ENCODE measurements at places on chromosomes 1 and 21. TPM values are rescaled to one million over a fixed set of nuclear protein-coding genes. Genes with fewer than 3 reads are reported as not detected.

- DNase-seq, result no peak
Observed at GRCh38 chr1:193113258-193113991, 8.2 kb upstream of the GLRX2 start.

DNA sequence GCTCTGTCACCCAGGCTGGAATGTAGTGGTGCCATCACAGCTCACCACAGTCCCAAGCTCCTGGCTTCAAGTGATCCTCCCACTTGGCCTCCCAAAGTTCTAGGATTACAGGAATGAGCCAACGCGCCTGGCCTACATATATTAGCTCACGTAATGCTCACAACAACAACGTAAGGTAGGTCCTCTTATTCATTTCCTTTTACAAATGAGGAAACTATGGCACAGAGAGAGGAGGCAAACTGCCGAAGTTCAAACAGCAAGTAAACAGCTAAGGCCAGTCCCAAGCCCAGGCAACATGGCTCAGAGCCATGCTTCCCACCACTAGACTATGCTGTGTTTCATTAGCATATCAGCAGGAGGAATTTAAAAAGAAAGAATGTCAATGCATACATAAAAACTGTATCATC is 284.4 kb downstream of the VAV3 start:
- no peak for DNase-seq

DNA sequence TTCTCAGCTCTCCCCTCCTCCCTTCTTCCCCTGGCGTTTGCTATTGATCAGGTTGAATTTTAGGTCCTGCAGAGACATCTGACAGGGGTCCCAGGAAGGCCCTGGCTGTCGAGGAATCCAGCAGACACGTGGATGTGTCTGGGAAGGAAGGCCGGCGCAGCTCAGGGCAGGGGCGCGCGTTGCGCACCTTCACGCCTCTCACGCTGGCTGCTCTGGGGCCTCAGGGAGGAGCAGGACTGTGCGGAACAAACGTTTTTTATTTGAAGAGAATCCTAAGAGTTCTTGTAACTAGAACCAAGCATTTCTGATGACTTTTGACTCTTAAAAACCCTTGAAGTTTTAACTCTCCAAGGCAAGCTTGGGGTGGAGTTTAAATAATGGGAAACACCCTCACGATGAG is 54.2 kb downstream of the SLC37A1 start:
- DNase-seq, result no peak

DNA sequence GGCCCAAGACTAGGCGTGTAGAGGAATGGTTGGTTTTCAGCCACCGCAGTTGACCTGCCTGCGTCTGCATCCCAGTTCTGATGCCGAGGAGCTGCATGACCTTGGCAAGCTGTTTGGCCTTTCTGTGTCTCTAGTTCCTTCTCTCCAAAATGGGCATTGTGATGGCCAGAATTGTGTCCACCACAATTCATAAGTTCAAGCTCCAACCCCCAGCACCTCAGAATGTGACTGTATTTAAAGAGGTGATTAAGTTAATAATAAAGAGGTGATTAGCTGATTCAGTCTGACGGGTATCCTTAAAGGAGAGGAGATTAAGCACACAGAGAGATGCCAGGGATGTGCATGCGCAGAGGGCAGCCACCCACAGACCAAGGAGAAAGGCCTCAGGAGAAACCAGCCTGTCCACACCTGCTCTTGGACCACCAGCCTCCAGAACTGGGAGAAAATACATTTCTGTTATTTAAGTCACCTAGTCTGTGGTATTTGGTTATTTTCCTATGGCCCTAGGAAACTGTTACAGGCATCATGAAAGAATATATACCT is 28.5 kb downstream of the MAB21L3 start:
- no peak for DNase-seq

The SORT1 gene
- total RNA-seq, result 0.93 TPM

The LRRC71 gene
- not detected for total RNA-seq
